ENCODE measurements at places on chromosomes 16 and 17.

DNA sequence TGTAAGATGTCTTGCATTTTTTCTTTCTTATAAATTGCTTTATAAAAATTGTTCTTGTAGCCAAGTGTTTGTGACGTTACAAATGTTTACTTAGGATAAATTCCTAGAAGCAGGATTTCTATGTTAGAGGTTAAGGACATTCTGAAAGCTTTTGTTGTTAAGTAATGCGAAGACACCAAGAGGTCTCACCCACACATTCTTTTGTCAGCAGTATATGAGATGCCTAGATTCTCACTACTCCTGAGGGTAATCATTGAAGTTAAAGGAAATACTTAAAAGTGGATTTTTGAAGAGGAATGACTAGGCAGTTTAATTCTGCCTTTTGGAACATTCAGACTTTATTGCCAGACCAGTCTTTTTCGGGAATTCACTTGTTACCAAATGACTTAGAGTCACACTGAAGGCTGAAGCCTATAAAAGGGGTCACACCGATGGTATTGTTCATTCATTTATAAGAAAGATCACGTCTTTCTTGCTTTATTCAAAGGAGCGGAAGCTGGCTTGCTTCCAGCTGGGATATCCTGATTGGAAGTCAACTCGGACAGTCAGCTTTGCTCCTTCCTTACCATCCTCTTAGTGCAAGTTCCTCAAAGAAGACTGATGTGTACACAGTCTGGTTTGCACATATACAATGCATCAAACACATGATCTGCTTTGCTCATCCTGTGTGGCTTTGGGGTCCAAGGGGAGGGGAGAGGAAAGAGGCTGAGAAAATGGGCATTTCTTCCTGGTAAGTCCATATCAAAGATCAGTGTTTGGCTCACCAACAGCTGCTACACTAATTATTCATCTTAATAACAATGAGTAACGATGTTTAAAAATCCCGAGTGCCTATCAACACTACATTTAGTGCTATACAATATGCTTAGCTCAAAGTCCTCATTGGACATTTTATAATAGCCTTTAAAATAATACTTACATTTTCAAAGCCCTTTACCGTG is 160.0 kb downstream of the MAP2K6 start:
- DNase-seq = no peak

- peak; percentile 17 for DNase-seq
Observed at GRCh38 chr16:52066962-52067361, 480.0 kb downstream of the TOX3 start.

DNA sequence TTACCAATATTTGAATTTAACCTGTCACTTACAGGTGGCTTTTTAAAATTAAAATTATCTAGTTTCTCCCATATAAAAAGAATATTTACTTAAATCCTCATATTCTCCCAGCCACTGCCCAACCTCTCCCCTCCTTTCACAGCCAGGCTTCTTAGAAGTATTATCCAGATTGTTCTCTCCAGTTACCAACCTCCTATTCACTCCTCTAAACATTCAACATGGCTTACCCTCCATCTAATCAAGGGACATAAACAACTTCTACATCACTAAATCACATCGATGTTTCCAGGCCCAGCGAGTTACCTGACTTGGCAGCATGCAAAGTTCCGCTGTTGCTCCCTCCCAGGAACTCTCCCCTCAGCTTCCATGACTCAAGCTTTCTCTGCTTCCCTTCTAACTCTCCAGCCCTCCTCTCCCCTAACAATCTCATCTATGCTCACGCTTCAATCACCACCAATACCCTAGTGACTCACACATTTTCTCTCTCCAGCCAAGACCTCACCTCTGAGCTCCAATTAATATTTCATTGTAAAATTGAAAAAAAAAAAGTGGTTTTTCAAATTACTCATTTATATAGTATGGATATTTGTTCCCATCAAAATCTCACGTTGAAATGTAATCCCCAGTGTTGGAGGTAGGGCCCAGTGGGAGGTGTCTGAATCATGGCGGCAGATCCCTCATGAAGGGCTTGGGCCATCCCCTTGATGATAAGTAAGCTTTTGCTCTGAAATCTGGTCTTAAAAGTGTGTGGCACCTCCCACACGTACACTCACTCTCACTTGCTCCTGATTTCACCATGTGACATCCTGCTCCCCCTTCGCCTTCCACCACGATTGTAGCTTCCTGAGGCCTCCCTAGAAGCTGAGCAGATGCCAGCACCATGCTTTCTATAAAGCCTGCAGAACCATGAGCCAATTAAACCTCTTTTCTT is 88.5 kb downstream of the HELZ start:
- no peak for DNase-seq

DNA sequence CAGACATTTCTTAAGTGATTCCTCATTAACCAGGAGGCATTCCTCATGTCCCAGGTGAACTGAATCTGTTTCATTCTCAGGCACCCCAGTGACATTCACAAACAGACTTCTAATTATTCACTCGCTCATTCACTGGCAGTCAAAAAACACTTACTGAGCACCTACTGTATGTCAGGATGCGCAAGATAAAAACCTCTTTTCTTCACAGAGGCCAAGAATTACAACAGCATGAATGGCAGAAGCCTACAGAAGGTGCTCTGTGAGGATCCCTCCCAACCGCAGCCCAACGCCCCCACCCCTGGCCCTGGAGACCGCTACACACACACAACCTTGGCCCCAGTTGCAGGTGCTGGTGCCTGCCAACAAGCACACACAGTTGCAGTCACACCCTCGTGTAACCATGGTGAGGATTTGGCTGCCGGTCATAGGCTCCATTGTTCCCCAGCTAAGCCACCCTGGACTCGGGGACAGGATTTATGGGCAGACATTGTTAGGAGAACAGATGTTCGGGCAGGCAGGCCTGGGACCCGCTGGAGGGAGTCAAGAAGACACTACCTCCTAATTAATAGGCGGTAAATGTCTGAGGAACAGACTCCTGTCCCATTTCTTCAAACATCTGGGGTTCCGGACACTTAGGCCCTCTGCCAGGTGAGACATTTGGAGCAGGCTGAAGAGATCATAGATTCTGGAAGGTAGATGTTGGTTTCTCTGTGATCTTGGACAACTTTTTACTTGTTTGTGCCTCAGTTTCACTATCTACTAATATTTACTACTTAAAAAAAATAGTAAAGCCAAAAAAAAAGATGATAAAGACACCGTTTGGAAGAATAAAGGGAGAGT is 43.2 kb downstream of the CUEDC1 start:
- DNase-seq = peak; percentile 66

GRCh38 chr17:40484285-40484972 is 17.0 kb downstream of the TNS4 start:
- no peak for DNase-seq

DNA sequence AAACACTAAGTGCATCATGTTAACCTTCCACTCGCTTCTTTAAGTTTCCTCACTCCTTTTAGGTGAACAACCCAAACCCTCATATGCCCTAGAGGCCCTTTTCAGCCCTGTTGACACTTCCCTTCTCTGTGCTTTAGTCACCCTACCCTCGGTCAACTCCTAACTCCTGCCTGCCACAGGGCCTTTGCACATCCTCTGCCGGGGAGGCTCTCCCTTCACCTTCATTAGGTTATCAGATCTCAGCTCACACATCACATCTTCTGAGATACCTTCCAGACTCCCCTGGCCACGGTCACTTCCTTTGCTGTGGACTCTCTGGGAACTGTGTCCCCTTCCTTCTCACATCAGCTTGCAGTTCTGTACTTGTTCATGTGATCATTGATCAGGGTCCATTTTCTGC is 574.4 kb downstream of the MAF start:
- no peak for DNase-seq

GRCh38 chr17:63437287-63438091 is 8.6 kb downstream of the CYB561 start:
- no peak for DNase-seq

DNA sequence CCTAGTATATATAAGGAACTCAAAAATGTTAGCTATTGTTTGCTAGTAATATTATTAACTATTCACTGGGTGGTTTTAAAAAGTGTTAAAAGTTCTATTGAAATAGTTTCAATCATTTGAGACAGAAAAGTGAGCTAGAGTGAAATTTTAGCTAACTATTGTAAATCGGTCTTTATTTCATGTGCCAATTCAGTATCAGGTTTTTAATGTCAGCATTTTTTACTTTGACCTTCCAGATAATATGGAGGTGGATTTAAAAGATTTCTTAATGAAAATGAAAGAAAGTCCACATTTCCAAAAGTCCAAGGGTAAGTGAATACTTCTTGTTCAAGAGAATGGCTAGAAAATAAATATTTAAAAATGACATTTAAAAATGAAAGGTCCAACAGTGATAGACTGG is 90.9 kb downstream of the EFCAB13 start:
- no peak for DNase-seq

DNA sequence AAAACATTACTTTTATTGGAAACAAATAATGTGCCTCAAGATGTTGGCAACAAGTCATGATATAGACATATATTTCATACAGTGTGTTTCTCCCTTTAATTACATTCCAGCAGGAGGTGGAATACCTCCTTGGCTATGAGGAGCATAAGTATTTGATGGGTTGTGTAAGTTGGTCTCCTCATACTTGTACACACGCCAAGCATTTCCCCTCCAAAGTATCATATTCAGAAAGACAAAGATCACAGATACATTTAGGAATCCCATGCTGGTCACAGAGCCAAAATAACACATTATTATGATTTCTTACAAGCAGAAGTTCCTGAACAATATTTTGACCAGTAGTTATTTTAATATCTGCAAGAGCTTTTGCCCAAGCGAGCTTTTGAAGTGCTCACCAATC is 57.8 kb downstream of the WSB1 start:
- DNase-seq = no peak

DNA sequence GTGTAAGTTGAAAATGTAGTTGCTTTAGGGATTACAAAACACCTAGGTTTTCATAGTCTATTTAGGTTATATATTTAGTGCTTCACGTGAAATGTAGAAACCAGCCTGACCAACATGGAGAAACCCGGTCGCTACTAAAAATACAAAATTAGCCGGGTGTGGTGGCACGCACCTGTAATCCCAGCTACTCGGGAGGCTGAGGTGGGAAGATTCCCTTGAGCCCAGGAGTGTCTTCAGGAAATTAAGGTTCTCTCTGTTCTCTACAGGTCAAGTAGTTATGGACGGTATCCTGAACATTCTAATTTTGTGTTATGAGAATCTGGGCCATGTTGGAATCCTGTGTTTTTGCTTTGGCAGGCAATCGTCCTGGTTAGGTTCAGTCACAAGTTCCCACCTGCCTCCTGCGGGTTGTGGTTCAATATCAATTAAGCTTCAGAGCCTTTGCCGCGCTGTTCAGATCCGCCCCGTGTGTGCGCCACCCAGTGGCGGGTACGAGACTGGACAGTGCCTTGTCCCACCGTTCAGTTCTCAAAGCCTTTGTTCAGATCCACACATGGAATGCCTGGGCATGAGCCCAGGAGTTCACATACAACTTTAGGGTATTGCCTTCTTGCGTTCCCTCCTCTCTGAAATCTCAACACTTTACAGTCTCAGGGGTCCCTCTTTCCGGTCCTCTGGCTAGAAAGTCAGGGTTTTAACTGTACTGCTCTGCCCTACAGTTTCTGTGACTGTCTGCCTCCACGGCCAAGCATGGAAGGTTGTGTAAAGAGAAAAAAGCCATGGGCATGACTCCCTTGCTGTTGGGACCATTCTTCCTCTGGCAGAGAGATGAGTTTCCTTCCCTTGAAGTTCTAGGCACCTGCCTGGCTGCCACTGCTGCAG is 41.7 kb downstream of the HEATR6 start:
- DNase-seq = peak; percentile 11
